Activated CD4-positive, alpha-beta T cell treated with anti-CD3 and anti-CD28 coated beads, Interleukin-2, amount 10 ng/mL, durations not matched to agents 7 days and 5 days (primary cell): ENCODE measurements at places on chromosomes 13 and 19.

- DNase-seq = no peak
Observed at GRCh38 chr13:34001389-34001788, 183.4 kb downstream of the RFC3 start.

GRCh38 chr13:112345826-112346172, 30.4 kb upstream of the SPACA7 start:
- DNase-seq = no peak

DNA sequence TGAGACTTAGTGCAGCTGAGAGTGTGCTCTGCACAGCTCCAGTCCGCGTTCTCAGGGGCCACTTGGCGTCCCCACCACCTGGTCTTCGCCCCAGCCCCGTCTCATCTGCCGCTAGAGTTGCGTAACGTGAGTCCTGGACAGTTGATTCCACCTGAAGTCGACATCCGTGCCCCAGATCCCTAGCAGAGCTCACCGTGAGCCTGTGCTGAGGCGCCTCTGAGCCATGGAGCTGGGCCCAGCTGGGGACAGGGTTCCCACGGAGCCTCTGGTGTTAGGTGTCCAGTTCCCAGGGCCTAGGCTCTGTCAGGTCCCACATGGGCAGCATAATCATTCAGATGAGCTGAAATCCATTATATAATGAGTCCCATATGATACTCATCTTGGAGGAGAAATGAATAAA, 147.1 kb upstream of the SOX1 start:
- DNase-seq = no peak

DNA sequence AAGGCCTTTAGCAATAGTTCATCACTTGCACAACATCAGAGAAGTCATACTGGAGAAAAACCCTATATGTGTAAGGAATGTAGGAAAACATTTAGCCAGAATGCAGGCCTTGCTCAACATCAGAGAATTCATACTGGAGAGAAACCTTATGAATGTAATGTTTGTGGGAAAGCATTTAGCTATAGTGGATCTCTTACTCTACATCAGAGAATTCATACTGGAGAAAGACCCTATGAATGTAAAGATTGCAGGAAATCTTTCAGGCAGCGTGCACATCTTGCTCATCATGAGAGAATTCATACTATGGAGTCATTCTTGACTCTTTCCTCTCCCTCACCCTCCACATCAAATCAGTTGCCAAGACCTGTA, 19.8 kb downstream of the ZNF583 start:
- no peak for DNase-seq

DNA sequence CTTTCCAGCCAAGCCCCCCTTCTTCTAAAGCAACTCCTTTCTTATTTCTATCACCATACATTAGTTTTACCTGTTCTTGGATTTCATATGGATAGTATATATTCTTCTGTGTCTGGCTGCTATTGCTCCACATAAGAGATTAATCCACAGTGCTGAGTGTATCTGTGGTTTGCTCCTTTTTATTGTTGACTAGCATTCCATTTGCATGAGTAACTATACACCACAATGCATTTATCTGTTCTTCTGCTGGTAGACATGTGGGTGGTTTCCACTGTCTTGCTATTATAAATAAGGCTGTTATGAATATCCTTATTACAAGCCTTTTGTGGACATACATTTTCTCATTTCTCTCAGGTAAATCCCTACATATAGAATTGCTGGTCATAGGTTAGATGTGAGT, 138.2 kb downstream of the SLC7A1 start:
- DNase-seq = no peak

- no peak for DNase-seq
Observed at GRCh38 chr19:38039966-38040365, 133.0 kb downstream of the SIPA1L3 start.

DNA sequence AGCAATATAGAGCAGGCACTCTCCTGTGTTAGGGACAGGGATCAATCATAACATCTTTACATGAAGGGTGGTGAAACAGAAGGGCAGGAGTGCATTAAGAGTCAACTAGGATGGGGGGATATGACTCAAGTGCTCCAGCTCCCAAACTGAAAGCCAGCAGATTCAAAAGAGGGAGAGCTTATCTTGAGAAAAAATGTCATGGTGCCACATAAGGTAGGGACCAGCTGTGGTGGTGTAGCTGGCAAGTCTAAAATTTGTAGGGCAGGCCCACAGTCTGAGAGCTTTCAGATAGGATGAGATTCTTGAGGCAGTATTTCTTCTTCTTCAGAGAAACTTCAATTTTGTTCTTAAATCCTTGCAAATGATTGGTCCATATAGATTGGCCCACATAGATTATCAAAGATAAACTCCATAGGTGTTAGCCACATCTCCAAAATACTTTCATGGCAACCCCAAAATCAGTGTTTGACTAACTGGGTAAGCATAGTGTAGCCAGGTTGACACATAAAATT, 19.1 kb downstream of the DNAJC15 start:
- no peak for DNase-seq

DNA sequence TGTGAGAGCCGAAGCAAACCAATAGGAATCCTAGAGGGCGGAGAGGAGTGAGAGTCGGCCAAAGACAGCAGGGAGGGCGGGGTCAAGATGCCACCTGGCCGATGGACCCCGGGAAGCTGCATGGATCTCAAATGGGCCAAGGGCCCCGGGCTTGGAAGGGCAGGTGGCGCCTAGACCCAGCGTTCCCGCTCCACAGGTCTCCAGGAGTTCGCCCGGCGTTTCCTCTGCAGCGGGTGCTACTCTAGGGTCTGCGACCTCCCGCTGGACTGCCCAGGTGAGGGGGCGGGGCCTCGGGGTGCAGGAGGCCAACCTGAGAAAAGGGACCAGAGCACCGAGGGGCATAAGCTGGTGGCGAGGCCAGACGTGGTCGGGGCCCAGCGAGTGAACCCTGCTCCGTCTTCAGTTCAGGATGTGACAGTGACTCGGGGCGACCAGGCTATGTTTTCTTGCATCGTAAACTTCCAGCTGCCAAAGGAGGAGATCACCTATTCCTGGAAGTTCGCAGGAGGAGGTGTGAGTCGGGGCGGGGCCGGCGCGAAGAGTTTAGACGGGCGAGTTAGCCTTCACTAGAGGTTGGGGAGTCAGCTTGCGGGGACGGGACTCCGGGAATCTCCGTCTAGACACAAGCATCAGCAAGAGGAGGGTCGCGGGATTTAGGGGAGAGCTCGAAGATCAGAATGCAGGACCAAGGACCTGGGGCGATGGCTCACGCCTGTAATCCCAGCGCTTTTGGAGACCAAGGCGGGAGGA, 9.9 kb downstream of the SPACA6 start:
- no peak for DNase-seq

- DNase-seq = no peak
Observed at GRCh38 chr19:33385956-33386355, 12.4 kb downstream of the CEBPG start.

DNA sequence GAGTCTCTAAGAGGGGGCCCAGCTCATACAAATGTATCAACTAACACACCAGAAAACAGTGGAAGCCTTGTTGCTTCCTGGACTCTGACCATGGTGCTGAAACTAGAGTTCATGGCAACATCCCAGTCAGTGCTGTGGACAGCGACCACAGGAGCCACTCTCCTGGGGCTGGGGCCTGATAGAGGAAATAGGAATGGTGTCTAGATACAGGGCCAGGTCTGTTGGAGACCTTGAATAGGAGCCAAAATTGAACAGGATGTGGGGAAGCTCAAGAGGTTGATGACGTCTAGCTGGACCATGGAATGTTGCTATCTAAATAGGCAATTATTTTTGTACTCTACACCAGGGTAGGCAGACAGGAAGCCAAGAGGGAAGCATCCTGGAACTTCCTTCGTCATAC, 21.7 kb downstream of the LILRB4 start:
- peak; percentile 46 for DNase-seq

- no peak for DNase-seq
Observed at GRCh38 chr13:70407486-70407885, 299.2 kb upstream of the KLHL1 start.

DNA sequence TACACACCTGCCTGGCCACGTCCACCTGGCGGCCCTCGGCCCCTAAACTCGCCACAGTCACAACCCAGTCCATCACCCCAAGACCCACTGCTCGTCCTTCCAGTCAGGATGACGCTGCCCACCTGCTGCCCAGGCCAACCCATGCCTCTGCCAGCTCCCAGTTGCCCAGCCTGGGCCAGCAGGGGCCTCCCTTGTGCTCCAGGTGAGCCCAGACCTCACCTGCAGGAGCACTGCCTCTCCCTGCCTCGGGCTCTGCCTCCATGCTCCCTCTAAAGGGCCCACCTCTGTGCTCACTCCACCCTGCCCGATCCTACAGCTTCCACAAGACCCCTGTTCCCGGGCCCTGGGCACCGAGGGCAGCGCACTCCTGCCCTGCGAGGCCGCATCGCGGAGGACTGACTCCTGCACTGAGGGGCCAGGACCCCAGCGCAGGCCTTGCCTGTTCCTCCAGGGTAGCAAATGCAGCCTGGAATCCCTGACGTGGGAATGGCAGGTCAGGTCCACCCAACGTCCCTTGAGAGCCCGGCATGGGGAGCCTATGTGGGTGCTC, 8.0 kb upstream of the CACTIN start:
- no peak for DNase-seq

- no peak for DNase-seq
Observed at GRCh38 chr13:41700790-41701310, 243.5 kb downstream of the RGCC start.

- no peak for DNase-seq
Observed at GRCh38 chr13:60369242-60369641, 27.8 kb upstream of the TDRD3 start.

GRCh38 chr19:27833031-27833430, 1379.9 kb downstream of the UQCRFS1 start:
- no peak for DNase-seq

DNA sequence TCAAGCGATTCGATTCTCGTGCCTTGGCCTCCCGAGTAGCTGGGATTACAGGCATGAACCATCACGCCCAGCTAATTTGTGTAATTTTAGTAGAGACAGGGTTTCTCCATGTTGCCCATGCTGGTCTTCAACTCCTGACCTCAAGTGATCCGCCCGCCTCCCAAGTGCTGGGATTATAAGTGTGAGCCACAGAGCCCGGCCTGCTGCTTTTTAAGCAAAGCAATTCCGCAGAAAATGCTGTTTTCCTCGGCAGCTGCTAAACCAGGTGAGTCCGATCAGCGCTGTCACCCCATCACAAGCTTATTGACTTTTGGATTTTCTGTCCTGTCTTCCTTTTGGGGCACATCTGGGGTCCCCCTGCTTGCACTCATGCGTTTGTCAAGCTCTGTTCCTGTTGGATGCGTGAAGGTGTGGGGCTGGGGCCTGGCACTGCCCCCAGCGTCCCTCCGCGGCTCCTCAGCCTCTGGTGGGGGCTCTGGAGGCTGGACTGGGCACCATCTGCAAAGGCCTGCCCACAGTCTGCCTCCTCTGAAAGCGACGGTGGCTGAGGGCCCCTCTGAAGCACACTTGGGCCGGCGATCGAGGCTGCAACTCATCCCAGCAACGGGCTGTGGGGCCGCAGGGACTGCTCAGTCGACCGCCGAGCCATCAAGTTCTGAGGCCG, 25.7 kb downstream of the CEBPG start:
- DNase-seq = no peak

DNA sequence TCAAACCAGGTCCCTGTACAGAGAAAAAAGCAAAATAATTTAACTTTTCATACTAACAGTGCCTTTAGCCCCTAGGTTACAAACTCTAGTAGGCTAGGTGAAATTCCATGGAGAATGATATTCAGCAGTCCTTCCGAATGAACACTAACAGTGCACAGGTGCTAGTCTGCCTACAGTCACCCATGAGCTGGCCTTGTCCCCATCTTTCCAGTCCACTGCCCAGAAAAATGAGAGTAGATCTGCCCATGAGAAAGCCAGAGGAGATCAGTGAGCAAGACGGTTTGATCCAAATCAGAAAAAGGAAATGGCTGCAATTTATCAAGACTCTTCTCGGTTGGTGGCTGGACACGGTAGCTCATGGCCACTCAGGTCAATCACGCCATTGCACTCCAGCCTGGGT, 524.9 kb downstream of the FGF9 start:
- DNase-seq = no peak

DNA sequence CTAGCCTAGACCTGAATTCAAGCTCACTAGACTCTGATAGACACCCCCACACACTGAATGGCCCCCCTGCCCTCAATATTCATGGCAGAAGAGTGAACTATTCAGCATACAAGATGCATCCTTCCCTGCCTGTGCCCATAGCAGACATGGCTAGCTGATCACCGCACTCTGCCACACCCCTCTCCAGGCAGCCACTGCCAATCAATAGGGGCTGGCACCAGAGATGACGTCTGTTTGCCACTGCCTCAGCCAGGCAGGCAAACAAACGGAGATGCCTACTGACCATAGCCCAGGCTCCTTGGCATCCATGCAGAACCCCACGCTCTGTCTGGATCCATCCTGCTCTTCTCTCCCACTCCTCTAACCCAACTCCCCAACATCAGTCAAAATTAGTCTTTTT, 13.8 kb upstream of the NPAS1 start:
- peak; percentile 12 for DNase-seq

GRCh38 chr13:71242201-71242600, 624.8 kb downstream of the DACH1 start:
- no peak for DNase-seq

- no peak for DNase-seq
Observed at GRCh38 chr13:32200741-32201140, 114.4 kb downstream of the ZAR1L start.

DNA sequence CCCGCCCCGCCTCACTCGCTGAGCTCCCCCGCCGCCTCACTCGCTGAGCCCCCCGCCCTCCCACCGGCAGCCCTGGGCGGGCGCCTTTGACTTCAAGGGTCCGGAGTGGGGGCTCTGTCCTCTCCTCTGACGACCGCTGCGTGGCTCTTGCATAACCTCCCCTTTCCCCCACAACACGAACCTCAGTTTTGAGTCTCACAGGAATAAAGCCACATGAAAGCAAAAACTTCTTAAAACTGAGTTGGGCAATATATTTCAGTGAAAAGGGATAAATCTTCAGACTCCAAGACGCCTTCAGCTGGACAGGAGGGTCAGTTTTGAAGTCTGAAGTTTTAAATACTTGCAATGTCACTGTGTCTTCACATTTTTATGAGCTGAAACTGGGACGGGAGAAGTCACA, 70.6 kb upstream of the C13orf46 start:
- no peak for DNase-seq

GRCh38 chr13:105016266-105016665, 1519.2 kb downstream of the EFNB2 start:
- no peak for DNase-seq

GRCh38 chr13:37716420-37717195, 118.0 kb upstream of the POSTN start:
- DNase-seq = no peak

DNA sequence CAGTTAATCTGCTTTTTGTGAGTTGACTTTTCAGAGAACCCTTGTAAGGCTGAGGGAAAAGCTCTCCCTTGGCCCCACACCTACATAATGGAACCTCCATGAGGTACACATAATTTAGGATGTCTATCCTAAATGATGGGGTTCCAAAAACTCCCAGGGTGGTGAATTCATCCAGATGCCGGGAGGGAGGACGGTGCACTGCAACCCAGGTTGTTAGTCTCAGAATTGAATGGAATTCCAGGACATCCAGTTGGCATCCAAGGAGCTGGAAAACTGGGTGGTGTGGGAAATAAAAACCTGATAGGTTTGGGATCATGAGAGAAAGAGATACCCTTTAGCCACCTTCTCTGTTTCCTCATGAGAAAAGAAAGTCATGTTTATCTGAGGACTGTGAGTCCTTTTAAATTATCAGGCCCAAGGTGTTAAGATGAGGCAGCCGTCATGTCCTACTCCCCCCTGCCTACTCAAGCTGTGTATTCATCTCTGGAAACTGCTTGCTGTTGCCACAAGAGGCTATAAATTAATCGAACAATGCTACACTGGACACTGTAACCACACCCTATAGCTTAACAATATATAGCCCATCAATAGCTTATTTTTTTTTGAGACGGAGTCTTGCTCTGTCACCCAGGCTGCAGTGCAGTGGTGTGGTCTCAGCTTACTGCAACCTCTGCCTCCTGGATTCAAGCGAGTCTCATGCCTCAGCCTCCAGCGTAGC, 49.5 kb downstream of the C13orf46 start:
- DNase-seq = no peak
